ENCODE measurements at places on chromosomes 2 and 18.

- no peak for DNase-seq
Measured at GRCh38 chr18:64639536-64639935, 490.6 kb upstream of the LINC00305 start.

GRCh38 chr2:150212722-150213171, 274.7 kb downstream of the RND3 start:
- DNase-seq: no peak

GRCh38 chr18:4125224-4125623, 329.9 kb downstream of the DLGAP1 start:
- no peak for DNase-seq

GRCh38 chr18:57630754-57631595, 9.3 kb upstream of the NARS1 start:
- no peak for DNase-seq

GRCh38 chr2:24049485-24050021, at the start of gene FKBP1B:
Gene FKBP1B, plus strand, starts transcription at chr2:24049741. Its CDS starts 109 bp downstream, at chr2:24049850.
- DNase-seq: no peak

DNA sequence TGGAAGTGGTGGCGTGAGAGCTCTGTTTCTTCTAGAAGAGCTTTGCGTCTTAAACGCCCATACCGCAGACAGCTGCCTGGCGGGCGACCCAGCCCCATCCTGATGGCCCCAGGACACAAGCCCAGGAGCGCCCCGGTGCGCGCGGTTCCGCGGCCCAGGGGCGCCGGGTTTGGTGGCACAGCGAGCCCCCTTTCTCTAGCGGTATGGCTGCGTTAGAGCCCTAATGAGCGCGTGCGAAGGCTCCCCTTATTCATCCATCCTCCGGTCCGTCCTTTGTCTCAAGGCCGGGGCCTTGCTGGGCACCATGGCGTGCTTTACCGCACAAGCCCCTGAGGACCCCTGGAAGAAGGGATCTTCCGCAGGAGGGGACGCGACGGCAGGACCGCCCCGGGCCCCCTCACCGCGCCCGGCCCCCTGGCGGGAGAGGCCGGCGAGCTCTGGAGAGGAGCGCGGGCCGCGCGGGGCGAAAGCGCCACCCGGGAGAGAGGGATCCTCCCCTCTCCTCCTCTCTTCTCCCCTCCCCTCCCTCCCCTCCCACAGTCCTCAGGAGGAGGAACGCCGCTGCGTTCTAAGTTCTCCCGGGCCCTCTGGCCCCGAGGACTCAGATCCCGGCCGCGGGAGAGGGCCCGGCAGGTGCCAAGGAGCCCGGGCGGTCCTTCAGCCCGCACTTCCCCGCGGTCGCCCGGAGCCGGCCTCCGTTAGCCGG, 626 bp upstream of the SLC1A4 start:
- peak; percentile 6 for DNase-seq

- DNase-seq: no peak
Measured at GRCh38 chr2:6211236-6211635, 519.1 kb downstream of the SOX11 start.

- no peak for DNase-seq
Measured at GRCh38 chr2:130884503-130884902, 47.8 kb downstream of the ARHGEF4 start.

- DNase-seq: no peak
Measured at GRCh38 chr2:16212321-16212720, 272.0 kb downstream of the MYCN start.

DNA sequence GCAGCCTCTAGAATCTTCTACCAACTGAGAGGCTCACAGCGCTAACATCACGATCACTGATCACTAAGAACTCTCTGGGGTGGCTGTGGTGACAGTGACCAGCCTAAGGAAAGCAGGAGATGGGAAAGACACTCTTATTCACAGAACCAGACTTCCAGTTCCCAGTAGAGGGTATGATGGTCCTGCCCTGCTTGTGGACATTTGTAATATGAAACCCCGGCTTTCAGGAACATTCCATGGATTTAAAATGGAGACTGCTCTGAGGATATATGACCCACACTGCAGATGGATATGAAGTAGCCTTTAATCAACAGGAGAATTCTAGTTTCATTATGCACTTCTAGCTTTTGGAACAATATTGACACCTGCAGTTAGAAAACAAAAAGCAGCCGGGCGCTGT, 131.8 kb downstream of the AFF3 start:
- DNase-seq: no peak

DNA sequence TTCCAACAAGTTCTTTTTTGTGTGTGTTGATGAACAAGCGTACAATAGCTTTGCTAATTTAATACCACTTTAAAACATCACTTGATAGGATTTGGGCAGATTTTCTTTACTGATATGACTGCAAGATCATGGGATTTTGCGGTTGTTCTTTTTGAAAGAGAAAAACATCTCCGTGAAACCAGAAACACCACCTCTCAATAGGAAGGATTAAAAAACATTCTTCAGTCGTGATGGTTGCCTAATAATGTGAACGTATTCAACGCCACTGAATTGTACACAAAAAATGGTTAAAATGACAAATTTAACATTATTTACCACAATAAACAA, 19.3 kb downstream of the RBMS1 start:
- no peak for DNase-seq

DNA sequence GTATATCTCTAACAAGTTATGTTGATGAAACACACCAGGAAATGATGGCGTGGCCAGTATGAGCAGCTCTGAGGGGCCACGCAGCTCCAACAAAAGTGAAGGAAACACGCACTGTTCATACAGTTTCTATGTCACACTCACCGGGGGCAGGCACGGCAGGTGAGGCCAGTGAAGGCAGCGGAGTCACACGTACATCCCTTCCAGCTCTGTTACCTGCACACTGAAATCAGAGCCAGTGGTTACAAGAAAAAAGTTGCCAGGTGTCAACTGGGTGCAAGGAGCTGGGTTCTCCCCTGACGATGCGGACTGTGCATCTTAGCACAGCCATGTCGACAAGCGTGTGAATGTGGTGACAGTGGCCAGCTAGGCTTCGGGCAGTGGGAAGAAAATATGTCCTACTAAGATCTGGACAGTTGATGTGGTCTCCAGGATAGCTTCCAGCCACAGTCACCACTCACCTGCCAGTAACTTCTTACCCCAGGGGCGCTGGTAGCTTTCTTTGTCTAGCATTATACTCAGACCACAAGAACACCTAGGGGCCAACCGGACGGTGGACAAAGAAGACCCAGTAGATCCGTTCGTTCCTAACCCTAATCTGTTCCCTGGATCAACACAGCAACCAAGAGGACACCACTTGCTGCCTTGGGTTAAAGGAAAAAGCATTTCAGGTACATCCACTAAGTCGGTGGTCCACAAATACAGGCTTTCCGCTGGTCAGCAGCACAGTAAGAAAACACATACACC, 10.1 kb downstream of the HJURP start:
- DNase-seq: no peak

DNA sequence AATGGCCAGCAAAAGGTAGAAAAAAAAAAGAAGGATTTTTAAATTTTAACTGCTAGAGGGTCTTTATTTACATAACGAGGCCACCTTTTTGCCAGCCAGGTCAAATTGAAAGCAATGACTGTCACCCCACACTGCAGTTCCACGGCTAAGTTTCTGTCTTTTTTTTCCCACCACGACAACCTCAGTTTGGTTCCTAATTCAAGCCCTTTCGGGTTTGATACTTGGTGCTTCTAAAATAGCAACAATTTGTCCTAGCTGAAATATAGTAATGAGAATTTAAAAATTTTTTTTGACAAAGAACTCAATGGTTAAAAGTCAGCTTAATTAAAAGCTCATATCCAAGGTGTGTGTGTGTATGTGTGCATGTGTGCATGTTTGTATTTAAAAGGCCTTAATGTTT, 16.4 kb upstream of the NMS start:
- DNase-seq: no peak

GRCh38 chr2:181483876-181484275, 26.7 kb downstream of the ITGA4 start:
- no peak for DNase-seq
